Right cardiac atrium (tissue), 5 donors: ENCODE measurements at places on chromosomes 4 and X. TPM values are rescaled to one million over a fixed set of nuclear protein-coding genes. Genes with fewer than 3 reads are reported as not detected.

USP46 gene
- total RNA-seq: 51.1 TPM

GRCh38 chr4:25020236-25020635 is 10.5 kb downstream of the LGI2 start:
- no peak for DNase-seq

GRIA3 gene
- 4.0 TPM for total RNA-seq

DNA sequence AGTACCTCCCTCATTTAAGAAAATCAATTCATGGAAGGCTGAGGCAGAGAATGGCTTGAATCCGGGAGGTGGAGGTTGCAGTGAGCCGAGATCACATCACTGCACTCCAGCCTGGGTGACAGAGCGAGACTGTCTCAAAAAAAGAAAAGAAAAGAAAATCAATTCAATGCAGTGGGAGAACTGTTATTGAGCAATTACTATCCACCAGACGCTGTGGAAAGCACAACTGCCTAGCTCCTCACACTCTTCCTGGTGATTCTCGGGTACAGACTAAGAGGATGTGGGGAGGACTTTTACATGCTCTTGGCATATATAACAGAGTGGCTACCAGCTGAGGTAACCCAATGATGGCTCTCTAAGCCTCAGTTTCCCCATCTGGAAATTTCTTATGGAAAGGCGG is 2.7 kb upstream of the TMSB4X start:
- no peak for DNase-seq

DNA sequence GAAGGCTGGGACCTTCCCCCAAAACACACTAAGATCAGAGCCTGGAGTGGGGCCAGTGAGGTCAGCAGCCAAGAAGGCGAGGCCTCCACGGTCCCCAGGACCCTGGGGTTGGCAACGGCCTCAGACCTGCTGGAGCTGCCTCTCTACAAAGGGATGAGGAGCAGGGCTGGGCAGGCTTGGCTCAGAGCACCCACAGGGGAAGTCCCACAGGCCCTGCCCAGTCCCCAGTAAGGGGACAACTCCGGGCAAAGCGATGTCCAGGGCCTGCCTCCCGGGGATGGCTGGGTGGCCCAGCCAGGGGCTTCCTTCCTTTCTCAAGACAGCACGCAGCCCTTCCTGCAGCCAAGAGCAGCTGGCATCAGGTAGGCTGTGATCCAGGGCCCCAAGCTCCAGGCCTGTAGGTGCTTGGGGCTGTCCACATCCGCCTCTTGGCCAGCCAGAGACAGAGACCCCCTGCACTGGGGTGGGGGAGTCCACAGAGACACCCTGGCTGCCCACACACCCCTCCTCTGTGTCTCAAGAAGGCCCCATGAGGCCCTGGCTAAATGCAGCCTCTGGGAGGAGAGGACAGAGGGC is 5.7 kb downstream of the MXD4 start:
- peak; percentile 88 for DNase-seq
